ENCODE measurements at places on chromosomes 6 and 20.

DNA sequence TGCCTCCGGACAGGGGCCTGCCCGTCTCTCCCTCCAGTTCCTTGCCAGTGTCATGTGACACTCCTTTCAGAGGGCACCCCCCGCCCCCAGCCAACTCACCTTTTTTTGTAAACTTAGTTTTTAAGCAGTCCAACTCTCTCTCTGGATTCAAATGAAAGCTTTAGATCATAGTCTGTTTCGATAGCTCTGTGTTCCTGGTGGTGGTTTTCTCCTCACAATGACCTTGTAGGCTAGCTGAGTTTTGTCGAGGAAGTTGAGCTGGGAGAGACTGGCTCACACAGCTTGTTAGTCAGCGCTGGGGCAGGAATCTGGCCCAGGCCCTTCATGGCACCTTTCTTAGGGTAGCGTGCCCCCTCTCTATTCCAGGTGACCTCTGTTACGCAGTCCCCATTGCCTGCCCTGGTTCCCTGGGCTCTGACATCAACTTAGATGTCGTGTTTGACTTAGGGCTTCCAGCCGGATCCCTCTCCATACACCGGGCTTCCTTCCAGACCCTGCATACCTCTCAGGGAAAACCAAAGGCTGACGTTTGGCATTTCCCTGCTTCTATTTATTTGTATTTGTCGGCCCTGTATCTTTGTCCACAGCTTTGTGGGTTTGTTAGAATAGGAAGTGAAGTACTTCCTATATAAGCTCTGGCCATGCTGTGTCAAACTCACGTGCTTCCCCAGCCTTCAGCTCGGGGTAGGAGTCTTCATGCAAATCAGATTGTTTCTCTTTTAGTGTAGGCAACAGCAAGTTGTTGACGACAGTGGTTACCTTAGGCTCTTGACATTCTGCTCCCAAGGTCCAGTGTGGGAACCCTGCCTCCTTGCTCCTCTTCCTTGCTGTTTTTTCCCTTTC, 12.7 kb downstream of the IGF2R start:
- DNase-seq, result no peak

DNA sequence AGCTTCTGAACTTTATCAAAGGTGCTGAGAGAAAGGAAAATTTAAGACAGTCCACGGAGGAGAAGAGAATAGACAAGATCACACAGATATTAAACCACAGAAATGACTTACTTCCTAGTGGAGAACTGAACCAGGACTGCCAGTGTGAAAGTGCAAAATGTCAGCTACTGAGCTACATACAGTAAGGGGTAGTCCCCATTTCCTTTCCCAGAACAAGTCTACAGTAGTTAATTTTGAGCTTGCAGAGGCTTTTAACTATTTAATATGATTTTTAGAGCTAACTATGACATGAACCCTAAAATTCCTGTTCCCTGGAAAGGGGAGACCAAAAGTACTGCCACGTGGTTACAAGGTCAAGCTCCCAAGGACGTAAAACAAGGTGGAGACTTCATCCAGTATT, 45.1 kb downstream of the CEP85L start:
- DNase-seq, result no peak

DNA sequence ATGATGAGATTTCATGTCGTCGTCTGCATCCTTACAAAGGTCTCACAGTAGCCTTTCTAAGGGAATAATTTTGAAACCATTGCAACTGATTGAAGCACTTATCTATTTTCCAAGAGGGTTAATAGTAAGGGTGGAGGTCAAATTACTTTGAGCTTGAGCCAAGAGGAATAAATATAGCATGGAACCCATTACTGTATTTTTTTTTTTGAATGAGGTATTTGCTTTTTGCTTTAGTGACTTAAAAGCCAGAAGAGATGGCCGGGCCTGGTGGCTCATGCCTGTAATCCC, 78.3 kb downstream of the SCAND1 start:
- no peak for DNase-seq

- DNase-seq, result no peak
Measured at GRCh38 chr20:32034581-32035425, 17.2 kb upstream of the HCK start.

DNA sequence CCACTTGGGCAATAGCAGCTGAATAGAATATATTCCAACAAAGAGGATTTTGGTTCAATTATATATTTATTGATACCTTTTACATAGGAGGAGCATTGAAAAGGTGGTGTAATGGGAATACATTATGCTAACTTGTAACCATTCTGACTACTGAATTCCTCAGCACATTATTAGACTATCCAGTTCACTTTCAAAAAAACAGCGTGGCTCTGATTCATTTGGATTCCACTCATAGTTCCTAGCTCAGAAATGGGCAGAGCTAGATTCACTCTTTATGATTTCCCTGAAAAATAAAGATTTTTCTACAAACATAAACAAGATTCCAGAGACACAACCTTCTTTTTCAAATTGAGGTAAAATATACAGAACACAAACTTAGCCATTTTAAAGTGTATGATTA, 9.2 kb upstream of the TRERF1 start:
- DNase-seq, result no peak

DNA sequence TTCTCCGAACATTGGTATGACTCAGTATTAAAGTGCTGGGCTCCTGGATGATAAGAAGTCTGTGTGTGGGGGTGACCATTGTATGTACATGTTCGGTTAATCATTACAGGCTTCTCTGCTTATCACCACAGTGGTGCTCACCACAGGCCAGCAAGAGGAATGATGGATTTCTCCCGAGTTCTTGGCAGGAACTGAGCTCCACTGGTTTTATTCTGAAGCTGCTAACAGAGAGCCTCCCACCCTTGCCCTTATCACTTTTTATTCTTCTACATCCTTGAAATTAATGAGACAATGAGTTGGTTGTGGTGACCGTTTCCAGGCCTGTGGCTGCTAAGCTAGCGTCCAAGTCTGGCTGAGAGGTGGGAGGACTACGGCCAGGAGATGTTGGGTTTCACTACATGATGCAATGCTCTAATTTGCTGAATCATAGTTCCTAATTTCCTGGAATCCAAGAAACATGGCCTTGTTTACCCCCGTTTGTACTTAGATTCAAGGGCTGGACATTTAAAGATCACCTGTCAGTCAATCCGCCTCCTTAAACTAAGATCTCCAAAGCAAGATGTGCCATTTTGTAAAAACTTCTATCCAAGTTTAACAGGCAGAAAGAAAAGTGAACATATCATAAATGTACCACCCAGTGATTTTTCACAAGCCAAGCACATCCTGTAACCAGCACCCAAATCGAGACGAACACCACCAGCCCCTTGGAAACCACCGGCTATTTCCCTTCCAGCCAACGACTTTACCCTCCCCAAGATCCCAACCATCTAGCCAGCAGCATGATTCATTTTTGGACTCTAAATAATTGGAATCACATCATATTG, 172.5 kb downstream of the FOXA2 start:
- no peak for DNase-seq

DNA sequence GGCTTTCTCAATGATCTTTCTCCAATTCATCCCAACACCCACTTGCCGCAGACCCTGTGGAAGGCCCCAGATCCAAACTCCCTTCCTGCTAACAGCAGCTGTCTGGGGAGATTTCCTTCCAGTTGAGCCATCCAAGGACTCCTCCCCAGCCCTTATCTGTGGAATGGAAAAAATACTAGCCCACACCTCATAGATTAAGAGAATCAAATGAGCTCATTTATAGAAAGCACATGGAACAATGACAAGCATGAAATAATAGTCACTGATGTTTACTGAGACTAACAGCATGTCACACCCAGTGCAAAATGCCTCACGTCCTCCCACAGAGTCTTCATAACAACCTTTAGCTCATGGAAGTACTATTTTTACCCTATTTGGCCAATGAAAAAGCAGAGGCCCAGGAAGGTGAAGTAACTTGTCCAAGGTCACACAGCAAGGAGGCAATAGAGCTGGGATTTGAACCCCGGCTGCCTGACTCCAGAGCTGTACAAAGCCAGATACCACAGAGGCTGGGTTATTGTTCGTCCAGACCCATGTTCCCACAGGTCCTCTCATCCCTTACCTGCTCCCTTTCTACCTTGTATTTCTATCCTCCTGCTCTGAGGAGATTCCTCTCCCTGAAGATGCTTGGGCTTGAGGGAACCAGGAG, 23.4 kb upstream of the PTGIS start:
- no peak for DNase-seq

DNA sequence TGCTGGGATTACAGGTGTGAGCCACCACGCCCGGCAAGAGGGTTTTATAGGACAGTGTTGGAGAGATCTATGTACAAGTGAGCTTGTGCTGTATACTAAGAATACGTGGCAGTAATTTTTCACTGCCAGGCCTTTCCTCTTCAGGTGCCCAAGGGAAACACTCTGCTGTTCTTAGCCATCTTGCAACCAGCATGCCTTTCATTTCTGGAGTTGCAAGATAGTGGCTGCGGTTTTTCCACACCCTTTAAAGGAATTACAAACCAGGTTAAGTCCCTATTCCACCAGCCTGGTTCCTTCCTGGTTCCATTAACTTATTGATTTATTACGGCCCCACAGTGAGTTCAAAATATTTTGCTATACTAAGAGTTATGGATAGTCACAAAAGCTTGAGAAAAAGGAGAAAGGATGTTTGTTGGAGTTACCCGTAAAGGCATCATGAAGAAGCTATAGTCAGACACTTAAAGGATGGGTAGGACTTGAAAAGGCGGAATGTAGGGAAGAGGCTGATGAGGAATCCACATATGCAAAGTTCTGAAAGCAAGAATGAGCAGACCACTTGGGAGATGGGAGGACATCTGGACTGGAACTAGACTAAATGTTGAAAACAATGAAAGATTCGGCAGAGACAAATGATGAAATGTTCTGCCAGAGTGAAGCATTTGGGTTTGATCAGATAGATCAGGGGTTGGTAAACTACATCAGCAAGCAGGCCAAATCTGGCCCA, 61.4 kb upstream of the ASIP start:
- no peak for DNase-seq

GRCh38 chr20:34643928-34644327, 33.0 kb downstream of the PIGU start:
- DNase-seq, result no peak

GRCh38 chr20:20472684-20473274, 104.9 kb downstream of the INSM1 start:
- no peak for DNase-seq

DNA sequence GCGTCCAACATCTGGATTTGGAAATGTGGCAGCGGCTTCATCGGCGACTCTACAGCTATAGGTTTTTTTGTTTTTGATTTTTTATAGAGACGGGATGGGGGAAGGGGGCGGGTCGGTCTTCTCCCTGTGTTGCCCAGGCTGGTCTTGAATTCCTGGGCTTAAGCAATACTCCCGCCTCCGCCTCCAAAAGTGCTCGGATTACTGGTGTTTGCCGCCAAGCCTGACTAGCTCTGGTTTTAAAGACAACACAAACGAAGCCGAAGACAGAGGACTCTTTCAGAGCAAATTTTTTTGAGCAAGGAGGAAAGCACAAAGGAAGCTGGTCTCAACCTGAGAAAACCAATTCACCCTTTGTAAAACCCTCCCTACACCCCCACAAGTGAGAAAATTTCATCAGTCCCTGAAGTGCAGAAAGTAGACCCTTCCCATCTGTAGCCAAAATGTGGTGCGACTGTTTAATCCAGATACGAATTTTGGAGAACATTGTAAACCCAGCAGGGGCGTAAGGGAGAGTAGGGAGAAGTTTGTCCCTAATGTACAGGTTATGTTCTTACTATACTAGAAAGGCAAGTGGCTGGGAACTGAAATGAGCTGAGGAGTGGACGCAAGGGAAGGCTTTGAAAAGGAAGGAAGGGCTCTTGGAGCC, 185.9 kb downstream of the TRIM27 start:
- no peak for DNase-seq

DNA sequence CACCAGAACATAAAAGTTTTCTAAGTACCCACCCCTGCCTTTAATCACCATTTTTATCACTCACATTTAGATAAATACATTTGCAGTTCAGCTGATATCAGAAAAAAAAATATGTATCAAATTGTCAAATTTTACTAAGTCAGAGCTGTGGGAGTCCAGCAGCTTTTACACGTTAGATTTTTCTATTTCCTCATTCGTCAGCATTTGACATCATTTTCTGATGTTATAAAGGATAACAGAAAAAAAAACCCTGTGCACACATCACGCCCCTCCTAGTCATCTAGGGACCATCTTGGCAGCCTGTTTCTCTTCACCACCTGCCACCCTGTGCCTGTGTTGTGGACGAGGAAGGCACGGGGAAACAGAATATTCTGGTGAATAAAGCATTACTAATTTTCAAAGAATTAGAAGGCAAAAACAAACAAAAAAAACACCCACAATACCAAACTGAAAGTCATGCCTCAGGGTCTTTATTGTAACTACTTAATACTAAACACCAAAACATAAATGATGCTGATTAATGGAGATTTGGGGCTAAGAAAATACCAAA, 12.4 kb downstream of the B4GALT5 start:
- no peak for DNase-seq

GRCh38 chr20:60022849-60023248, 64.6 kb downstream of the CDH26 start:
- DNase-seq, result no peak

GRCh38 chr6:14305131-14305530, 187.6 kb downstream of the CD83 start:
- DNase-seq, result no peak

DNA sequence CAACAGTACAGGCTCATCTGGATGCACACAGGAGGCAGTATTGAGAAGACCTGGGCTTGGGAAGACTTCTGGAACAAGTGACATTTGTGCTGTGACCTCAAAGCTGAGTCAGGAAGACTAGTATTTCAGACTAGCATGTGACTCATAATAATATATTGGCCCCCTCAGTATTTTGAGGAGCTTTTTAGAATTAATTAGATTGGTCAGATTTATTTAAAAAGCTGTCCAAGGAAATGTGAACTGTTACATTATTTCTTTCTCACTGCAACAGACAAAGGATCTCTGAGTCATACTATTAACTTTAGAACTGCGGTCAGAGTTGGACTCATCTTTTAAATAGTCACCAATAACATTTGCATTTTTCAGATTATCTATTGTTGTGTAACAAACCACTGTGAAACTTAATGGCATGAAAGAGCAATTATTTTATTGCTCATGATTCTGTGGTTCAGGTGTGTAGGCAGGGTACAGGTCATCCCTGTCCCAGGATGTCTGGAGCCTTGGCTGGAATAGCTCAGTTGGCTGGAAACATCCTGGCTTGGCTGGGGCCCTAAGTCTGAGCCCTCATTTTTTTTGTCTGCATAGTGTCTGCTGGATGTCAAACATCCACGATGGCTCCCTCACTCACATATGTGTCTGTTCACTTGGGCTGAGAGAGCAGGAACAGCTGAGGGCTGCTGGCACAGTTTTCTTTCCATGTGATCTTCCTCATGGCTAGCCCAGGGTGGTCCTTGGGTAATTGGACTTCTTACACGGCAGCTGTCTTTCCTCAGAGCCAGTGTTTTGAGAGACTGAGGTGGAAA, 46.9 kb downstream of the MAP3K4 start:
- DNase-seq, result no peak

DNA sequence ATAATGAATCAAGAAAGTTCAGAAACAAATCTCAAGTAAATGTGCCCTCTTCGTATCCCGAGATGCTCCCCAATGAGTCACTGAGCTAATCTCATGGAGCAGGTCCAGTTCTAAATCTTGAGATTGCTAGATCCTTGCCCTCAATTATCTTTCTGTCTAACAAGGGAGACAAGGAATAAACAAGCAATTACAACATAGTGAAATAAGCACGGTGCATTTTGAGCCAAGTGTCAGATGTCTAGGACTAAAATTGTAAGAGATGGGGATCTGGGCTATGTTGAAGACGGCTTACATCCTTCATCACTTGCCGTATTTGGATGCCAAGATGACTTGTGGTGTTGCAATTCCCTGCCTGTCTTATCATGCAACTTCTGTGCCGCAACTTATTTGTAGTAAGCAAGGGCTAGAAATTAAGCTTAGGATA, 56.5 kb upstream of the ADGRF1 start:
- no peak for DNase-seq

GRCh38 chr6:125568609-125569008, 180.8 kb upstream of the HEY2 start:
- no peak for DNase-seq

- no peak for DNase-seq
Measured at GRCh38 chr20:646107-646867, 6.7 kb downstream of the SRXN1 start.
